ENCODE measurements at places on chromosomes 4 and X. TPM values are rescaled to one million over a fixed set of nuclear protein-coding genes. Genes with fewer than 3 reads are reported as not detected.

The MAGEC2 gene
- total RNA-seq, result not detected

The PAGE5 gene
- not detected for total RNA-seq

The SRPK3 gene
- not detected for total RNA-seq

The ATOH1 gene
- total RNA-seq, result not detected

The PCDH11X gene
- total RNA-seq, result not detected

The MAGEA10 gene
- not detected for total RNA-seq

The TLR2 gene
- total RNA-seq, result 9.9 TPM

The RADX gene
- 2.8 TPM for total RNA-seq

The SH3D19 gene
- 25.2 TPM for total RNA-seq

The RBM46 gene
- 0.27 TPM for total RNA-seq
